ENCODE measurements at places on chromosomes 1 and 21.

DNA sequence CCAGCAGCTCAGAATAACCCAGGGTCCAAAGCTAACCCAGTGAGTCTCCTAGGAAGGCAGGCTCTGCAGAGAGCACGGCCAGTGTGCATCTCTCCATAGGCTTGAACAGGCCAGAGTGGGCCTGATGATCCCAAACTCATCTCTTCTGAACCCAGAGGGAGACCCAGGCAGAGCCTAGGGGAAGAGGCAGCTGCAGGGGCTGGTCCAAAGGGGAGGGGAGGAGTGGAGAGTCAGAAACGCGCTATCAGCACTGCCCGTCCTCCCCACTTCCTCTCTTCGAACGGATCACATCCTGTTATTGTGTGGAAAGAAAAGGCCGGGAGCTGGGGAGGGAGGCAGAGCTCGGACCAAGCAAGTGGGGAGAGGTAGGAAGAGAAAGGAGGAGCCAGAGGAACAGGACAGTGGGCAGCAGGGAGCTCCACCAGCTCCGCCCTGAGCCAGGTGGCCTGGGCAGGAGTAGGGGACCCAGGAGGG, 20.2 kb downstream of the TAL1 start:
- peaks cover 55% of the 10 kb centered on the region for H3K27me3 ChIP-seq
- no peak overlapping the region for H3K27ac ChIP-seq
- H3K36me3 ChIP-seq = no peaks in the 10 kb centered on the region
- peaks cover 4% of the 10 kb centered on the region for H3K4me1 ChIP-seq
- no peak for DNase-seq

GRCh38 chr1:183093066-183093668, 69.9 kb downstream of the LAMC1 start:
- no peak overlapping the region for H3K4me3 ChIP-seq
- H3K27ac ChIP-seq = no peak overlapping the region
- no peaks in the 10 kb centered on the region for H3K27me3 ChIP-seq
- no peak for DNase-seq

DNA sequence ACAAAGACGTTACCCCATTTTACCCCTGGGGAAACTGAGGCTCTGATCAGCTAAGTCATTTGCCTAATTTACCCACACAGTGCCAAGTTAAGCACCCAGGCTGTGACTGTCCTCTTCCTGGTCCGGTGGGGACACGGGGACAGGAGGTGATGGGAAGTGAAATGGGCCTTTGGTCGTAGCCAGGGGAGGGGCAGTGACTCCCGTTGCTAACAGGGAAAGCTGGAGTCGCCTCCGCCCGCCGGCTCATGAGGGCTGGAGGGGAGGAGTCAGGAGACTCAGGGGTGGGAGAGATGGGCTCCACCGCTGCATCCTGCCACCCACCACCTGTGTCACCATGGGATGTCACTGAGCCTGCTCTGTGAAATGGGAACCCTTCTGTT, 139.3 kb downstream of the PGBD5 start:
- H3K4me3 ChIP-seq = no peak overlapping the region
- no peak overlapping the region for H3K27ac ChIP-seq
- H3K27me3 ChIP-seq = peaks cover 35% of the 10 kb centered on the region

DNA sequence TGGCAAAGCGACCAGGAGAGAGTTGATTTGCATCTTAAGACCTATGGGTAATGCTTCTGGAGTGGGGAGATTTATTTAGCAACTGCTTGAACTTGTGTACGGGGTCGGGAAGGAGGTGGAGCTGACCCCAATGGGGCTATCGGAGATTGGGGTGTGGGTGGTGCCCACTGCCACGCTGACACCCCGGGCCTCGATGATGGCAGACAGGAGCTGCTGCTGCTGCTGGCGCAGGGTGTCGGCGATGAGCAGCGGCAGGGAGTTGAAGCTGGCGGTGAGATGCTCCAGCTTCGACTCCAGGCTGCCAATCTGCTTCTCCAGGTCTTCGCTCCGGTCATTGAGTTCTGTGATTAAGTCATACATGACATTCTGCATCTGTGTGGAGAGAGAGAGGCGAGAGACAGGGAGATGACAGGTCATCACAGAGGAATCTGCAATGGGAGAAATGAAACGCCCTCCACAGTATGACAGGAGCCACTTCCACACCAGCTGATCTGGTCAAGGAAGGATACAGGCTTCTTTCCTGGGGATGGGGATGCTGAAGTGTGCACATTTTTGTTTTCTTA, 100.0 kb upstream of the ADAR start:
- no peak overlapping the region for H3K27ac ChIP-seq
- H3K27me3 ChIP-seq = peaks cover 17% of the 10 kb centered on the region
- no peak overlapping the region for H3K4me3 ChIP-seq

- no peaks in the 10 kb centered on the region for H3K36me3 ChIP-seq
- H3K4me3 ChIP-seq = no peak overlapping the region
- H3K27ac ChIP-seq = no peak overlapping the region
- DNase-seq = no peak
- H3K27me3 ChIP-seq = peaks cover 7% of the 10 kb centered on the region
Measured at GRCh38 chr1:218878369-218878768, 295.3 kb upstream of the LYPLAL1 start.

DNA sequence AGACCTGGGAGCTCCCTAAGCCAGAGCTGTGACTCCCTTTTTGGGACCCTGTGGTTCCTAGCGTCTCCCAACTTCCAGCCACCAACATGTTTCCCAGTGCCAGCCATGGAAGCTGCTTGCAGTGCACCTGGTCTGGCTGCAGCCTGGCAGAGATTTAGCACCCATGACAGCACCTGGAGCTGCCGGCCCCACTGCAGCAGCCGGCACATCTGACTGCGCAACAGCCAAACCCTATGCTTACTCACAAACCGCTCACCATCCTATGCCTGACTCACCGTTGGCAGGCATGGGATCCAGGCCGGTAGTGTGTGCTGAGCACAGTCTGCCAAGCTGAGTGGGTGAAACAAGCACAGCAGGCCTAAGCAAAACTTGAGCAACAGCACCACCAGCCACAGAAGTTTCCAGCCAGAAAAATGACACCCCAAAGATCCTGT, 435.9 kb upstream of the PRMT6 start:
- no peaks in the 10 kb centered on the region for H3K4me1 ChIP-seq
- no peak overlapping the region for H3K27ac ChIP-seq
- no peaks in the 10 kb centered on the region for H3K36me3 ChIP-seq

DNA sequence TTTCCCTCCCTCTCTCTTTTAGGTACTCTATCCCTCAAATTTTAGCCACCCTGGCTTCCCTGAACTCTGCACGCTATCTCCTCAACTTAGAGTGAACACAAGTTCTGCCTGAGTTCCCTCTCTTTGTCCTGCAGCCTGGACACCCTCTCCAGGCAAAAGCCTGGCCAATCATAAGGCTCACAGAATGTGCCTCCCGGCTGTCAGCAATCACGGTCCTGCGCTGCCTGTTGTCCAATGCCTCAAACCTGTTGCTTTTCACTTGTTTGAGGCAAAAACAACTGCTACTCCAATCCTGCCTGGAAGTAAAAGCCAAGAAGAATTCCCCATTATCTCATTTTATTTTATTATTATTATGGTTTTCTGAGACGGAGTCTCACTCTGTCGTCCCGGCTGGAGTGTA, 66.1 kb downstream of the LGR6 start:
- no peaks in the 10 kb centered on the region for H3K4me1 ChIP-seq
- H3K4me3 ChIP-seq = no peak overlapping the region
- DNase-seq = no peak
- H3K36me3 ChIP-seq = no peaks in the 10 kb centered on the region
- peaks cover 13% of the 10 kb centered on the region for H3K27me3 ChIP-seq

DNA sequence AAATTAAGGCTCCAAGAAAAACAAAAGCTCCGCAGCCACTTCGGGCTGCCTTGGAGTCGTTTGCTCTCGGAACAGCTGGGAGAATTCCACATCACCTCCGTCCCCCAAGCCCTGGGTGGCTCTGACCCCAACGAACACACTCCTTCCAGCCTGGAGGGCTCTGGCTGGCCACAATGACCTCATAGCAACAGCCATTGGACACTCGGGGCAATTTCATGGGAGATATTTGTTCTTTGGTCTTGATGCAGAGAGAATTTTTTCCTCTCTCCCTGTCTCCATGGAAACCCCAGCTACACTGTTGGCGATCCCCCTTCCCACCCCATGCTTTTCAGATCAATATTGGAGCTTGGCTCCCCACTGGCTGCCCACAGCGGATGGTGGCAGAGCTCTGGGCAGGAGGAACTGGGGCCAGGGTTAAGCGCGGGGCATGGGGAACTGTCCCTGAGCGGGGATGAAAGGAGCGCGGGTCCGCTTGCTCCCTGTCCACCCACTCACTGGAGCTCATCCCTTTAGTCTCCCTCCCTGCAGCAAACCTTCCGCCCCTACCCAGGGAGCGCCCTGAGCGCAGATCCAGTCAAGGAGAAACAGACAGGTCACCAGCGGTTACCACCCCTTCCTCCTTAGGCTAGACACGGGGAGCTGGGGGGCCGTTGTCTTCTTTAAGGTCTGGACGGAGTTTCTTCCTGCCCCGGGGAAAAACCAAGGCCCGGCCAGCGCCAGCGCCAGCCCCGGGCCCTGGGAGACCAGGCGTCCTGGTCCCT, 1.2 kb downstream of the WNT4 start:
- no peaks in the 10 kb centered on the region for H3K36me3 ChIP-seq
- H3K4me1 ChIP-seq = peaks cover 22% of the 10 kb centered on the region

DNA sequence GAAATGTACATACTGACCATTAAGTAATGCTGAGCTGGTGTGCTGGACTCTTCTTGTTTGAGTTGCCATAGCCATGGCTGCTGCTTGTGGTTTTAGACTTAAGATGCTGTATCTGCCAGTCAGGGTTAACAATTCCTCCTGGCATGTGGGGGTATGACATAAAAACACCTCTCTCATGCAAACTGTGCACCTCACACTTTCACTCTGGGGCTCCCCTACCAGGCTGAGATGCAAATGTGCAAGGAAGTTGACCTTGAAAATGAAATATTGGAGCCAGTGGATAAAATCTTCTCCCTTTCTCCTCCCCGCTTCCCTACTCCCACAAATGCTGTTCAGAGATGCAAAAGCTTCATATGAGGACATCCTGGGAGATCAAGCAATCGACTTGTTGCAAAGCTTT, 198.8 kb downstream of the FCRL5 start:
- H3K4me1 ChIP-seq = no peaks in the 10 kb centered on the region
- no peak for DNase-seq
- H3K36me3 ChIP-seq = no peaks in the 10 kb centered on the region
- H3K27ac ChIP-seq = no peak overlapping the region

- peaks cover 46% of the 10 kb centered on the region for H3K4me1 ChIP-seq
- H3K27me3 ChIP-seq = peaks cover 71% of the 10 kb centered on the region
- H3K27ac ChIP-seq = no peak overlapping the region
- no peaks in the 10 kb centered on the region for H3K36me3 ChIP-seq
- peak; percentile 54 for DNase-seq
- H3K4me3 ChIP-seq = peak overlapping the region; percentile 75
Measured at GRCh38 chr1:204307334-204307883, 52.3 kb downstream of the PLEKHA6 start.

All from nephron progenitor cell (in vitro differentiated cells).